Omental fat pad (tissue), 4 donors: ENCODE measurements at places on chromosomes 11 and 22. TPM values are rescaled to one million over a fixed set of nuclear protein-coding genes. Genes with fewer than 3 reads are reported as not detected.

GRCh38 chr11:115334932-115335788 lies 169.1 kb downstream of the CADM1 start:
- no peak for DNase-seq

- no peak for DNase-seq
Observed at GRCh38 chr22:36745301-36745995, 30.5 kb downstream of the IFT27 start.

DNA sequence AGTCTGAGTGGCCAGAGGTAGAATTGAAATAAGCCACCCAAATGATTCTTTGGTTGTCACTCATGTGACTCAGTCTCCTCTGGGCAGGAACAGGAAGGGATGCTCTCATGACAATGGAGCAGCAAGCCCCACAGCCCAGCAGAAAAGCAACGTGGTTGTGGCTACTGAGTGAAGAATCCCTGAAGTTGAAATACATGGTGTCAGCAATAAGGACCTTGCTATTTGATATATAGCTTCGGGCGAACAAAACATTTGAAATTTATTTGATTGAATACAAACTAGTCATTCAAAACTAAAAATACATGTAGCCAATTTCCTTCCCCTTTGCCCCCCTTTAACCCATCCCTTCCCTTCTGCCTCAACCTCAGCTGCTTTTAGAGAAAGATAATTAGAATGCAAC lies 14.5 kb upstream of the DTX4 start:
- DNase-seq = no peak

DNA sequence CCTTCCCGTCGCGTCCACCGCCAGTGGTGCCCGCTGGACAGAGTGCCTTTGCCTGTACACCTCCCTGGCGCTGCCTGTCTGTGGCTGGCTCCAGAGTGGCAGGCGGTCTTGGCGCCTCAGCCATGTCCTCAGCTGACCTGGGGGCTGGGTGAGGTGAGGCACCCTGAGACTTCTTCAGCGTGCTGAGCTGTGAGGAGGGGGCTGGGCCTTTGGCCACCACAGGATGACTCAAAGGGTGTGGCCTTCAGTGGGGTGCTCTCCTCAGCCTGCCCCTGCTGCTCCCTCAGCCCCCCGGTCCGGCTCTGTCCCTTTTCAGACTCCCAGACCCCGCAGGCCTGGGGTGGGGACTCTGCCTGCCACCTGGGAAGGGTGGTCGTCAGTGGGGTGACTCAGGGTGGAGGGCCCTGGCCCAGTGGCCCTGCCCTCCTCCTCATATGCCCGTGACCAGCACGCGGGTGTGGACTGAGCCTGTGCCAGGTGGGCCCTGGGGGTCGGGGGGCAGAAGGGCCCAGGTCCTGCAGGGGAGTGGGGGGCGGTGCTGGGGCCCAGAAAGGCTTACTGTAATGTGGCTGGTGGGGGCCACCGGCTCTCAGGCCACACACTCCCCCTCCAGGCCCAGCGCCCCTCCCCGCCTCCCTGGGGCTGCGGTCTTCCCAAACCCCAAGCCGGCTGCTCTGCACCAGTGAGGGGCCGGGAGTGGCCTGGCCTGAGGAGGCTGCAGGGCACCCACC lies 15.9 kb downstream of the CRELD2 start:
- DNase-seq = peak; percentile 74

DNA sequence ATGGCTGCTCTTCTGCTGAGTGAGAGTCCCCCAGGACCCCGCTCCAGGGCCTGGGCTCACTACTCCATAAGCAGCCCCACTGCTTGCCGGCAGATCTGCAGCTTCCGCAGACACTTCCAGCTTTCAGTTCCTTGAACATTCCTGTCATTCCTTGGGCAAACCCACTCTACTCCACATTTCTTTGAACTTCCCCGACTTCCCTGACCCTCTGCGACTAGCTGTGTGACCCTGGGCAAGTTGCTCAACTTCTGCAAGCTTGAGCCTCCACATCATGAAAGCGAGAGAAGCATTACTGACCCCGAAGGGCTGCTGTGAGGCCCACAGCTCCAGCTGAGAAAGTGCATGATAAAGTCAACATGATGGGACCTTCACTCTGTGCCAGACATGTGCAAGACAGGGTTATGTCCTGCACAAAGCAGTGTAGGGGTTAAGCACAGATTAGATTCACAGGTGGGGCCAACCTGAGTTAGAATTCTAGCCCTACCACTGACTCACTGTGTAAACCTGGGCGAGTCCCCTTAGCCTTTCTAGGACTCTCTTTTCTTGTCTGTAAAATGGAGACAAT lies 51.8 kb downstream of the THAP12 start:
- no peak for DNase-seq

GRCh38 chr22:44431256-44431655 lies 66.8 kb downstream of the RTL6 start:
- no peak for DNase-seq

GRCh38 chr11:125174686-125175085 lies 10.1 kb downstream of the PKNOX2 start:
- DNase-seq = no peak

- no peak for DNase-seq
Observed at GRCh38 chr22:20546541-20546950, 39.1 kb downstream of the MED15 start.

DNA sequence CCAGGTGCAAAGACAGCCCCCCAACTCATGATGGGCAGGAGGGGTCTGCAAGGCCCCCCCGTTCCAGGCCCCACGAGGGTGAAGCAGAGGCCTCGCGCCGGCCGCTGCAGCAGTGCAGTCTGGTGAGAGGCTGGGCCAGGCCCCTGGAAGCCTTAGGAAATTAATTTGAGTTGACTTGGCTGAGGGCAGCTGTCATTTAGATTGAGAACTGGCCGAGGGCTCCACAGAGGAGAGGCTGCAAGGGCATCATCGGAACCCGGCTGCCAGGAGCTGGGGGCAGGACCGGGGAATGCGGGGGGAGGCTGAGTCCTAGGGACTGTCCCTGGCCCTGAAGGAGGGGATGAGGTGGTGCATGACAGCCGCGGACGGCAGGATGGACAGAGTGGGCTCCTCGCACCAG lies 39.9 kb downstream of the MN1 start:
- no peak for DNase-seq

DNA sequence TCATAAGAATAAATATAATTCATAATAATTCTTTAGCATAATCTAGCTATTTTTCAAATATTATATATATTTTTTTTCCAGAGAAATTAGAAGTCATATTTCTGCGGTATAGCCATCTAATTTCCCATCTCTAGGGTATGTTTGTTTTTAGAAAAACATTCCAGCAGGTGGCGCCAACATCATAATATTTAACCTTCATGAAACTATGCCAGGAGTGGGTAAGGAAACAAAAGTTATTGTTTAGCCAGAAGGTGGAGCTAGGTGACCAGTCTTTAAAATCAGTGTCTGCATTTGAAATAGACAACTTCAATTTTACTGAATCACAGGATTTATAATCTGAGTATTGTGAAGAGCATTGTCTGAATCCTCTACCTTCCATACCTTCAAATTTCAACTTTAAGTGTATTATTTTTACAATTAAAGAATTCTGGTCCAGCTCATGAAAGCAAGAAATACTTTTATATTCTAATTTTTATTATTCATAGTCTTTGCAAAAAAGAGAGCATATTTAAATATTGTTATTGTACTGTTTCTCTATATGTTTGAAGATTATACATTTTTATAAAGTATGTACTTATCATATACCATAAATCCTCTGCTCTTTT lies 15.7 kb upstream of the CCDC179 start:
- peak; percentile 60 for DNase-seq

- no peak for DNase-seq
Observed at GRCh38 chr11:24828938-24829605, 332.2 kb downstream of the LUZP2 start.

DNA sequence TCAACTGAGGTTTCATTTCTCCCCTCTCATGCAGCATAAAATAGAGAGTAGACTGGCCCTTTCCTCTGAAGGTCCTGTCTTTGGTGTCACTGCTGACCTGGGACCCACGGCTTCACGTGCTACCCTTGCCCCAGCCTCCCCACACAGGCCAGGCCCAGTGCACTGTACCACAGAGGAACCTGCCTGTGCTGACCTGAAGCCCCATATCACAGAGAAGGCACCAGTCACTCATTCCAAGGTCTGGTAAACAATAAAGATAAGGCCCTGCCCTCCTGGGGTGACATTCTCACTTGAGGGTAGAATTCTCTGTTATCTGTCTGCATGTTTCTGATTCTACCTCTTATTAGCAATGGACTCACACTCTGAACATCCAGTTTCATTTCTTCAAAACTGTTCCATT lies 51.3 kb downstream of the RPL27A start:
- no peak for DNase-seq

DNA sequence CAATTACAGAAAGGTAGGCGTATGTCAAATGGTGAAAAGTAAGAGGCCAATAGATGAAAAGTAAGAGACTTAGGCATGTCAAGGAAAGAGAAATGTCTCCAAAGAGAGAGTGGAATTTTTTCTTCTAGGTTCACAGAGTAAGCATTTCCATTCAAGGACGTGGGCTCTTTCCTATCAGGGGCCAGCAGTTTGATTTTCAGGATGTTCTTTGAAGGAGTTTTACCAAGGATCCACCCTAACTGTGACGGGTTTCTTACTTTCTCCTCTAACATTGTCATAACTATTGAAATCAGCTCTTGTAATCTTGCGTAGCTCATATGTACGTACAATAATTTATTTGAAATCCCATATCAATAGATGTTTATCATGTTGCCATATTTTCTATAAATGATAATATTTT lies 2112.2 kb upstream of the RAG2 start:
- no peak for DNase-seq

DNA sequence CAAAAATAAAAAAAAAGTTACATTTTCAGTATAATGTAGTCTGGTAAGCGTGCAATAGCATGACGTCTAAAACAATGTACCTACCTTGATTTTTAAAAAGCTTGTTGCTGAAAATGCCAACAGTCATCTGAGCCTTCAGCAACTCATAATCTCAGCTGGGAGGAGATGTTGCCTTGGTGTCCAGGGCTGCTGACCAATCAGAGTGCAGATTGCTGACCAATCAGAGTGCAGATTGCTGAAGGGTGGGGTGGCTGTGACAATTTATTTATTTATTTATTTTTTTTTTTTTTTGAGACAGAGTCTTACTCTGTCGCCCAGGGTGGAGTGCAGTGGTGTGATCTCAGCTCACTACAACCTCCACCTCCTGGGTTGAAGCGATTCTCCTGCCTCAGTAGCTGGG lies 17.8 kb downstream of the ZBED4 start:
- DNase-seq = no peak

DNA sequence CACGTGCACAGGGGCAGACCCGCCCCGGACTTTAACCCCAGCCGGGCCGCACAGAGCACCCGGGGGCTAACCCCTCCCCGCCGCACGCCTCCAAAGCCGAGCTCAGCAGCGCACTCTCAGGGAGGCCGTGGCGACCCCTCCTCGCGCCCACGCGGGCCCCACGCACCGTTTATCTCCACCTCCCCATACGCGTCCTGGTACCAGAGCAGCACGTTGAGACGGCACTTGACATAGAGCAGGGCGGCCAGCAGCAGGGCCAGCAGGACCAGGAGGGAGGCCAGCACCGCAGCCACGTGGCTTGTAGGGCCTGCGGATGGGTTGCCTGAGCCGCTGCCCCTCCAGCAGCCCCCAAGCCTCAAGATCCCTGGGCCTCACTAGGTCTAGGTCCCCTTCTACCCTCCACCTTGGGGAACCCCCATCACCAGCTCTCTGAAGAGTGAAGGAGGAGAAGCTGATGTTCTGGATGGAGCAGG lies 7.1 kb downstream of the SIGIRR start:
- DNase-seq = no peak

- DNase-seq = no peak
Observed at GRCh38 chr11:117866526-117866925, 9.9 kb downstream of the FXYD6 start.

DNA sequence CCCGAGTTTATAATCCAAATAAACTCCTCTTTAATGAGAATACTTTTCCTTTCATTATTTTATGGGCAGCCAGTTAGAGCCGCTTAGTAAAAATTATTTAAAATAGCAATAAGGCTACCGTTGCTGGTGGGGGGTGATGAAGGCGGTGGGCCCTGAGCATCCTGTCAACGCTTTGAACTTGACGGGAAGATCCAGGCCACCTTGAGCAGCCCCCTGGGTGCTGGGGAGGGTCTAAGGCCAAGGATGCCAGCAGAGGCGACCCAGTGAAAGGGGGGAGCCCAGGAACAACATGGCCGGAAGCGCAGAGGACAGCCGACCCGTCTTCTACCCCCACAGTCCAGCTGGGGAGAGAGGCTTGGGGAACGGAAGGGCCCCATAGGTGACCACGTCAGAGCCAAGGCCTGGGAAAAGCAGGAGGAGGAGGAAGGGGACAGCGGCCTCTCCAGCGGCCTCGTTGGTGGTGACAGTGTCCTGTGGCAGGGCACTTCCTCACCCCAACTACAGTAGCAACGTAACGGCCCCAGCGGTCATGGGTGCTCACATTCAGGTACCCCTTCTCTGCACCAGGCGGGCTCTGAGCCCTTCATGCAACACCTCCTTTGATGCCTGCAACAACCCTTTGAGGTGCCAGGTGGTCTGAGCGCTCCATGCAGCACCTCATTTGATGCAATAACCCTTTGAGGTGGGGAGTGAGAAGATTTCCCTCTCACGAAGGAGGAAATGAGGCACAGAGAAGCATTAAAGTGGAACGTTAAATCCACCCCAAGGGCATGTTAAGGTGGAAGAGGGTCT lies 695.3 kb downstream of the TBC1D22A start:
- DNase-seq = no peak

DNA sequence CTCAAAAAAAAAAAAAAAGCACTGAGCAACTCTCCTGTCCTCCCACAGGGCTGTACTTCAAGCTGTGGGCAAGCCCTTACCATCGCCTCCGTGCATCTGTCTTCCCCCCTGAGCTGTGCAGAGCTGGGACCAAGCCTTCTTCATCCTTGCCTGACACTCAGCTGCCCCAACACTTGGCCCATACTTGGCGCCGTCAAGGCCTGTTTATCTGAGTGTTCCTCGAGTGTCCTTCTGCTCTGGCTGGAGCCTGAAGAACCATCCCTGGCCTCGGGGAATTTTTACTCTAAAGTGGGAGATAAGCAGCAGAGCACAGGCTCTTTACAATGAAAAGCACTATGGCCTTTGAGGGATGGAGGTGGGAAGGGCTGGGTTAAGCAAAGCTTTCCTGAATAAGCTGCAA lies 1.6 kb upstream of the TIRAP start:
- no peak for DNase-seq

TYR gene
- total RNA-seq = not detected

OR52A1 gene
- not detected for total RNA-seq

TSPAN32 gene
- total RNA-seq = 2.0 TPM

OR51L1 gene
- not detected for total RNA-seq
